ENCODE measurements at places on chromosomes 6 and 20. TPM values are rescaled to one million over a fixed set of nuclear protein-coding genes. Genes with fewer than 3 reads are reported as not detected.
A peak's percentile ranks its signal among the peaks of the same experiment; 100 is the strongest.

Gene RAB44
- not detected for total RNA-seq

Gene NKAPL
- not detected for total RNA-seq

DNA sequence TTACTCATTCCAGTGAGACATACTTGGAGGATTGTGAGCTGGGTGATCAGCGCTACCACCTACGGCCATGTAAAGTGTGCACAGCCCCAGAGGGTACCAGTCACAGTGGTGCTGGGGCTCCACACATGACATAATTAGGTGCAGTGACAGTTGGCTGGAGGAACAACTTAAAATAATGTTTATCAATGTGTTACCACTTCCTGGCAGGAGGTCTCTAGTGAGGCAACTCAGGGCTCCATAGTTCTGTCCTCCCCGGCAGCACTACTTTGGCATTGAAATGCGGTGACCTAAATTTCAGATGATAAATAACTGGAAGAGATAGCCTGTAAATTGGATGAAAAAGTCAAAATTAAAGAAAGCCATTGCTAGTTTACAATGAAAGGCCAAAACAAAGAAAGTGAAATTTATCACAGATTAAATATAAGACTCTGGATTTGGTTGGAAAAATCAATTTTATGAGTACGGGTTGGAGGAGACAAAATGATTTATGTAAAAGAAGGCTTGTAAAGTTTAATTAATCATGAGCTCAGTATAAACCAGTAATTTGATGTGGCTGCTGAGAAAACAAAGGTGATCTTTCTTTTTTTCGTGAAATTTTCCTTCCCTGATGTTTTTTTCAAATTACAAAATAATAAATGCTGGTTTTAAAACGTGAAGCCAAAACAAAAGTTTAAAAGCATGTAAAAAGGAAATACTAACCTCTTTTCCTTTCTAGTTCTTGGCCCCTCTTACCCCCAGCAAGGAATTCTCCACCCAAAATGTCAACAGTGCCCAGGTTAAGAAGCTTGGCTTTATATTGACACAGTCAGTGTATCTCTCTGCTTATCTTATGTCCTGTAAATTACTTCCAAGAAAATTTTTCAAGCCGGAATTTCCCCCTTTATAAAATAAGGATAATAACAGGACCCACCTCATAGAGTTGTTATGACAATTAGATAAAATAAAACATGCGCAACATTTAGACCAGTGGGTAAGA is 126.7 kb upstream of the NOX3 start:
- no peak for DNase-seq

Gene TRIM10
- not detected for total RNA-seq

Gene NKX2-4
- not detected for total RNA-seq

DNA sequence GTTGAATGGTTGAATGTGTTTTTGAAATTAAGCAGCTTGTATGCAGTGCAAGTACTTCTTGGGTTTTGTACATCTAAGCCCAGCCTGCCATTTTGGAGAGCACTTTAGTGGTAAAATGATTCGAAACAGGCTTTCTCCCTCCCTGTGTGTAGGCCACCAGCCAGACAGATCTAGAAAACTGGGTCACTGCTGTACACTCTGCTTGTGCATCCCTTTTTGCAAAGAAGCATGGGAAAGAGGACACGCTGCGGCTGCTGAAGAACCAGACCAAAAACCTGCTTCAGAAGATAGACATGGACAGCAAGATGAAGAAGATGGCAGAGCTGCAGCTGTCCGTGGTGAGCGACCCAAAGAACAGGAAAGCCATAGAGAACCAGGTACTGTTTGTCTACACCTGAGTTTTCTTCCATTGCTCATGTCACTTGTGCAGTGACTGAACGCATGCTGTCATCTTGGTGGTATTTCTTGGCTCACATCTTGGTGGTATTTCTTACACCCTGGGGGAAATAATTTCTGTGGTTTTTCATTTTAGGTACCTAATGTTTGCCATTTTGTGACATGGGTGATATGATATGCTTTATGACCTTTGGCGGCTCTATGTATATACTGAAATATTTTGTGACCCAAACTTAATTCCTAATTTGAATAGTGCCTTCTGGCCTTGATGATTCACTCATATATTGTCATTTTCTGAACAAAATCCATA is 115.7 kb upstream of the CLDN20 start:
- DNase-seq, result no peak

DNA sequence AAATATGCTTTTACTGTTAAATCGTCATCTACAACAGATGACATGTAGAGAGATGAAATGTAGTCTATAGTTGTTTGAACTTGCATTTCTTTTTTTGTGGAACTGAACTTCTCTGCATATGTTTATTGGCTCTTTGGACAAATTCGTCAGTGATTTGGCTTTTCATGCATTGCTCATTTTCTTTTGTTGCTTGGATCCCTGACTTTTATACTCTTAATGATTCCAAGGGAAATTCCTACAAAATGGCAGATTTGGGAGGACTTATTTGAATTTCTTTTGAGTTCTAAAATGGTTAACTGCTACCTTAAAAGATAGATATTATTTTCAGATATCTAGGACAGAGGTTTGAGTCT is 65.4 kb downstream of the UTRN start:
- DNase-seq, result no peak

DNA sequence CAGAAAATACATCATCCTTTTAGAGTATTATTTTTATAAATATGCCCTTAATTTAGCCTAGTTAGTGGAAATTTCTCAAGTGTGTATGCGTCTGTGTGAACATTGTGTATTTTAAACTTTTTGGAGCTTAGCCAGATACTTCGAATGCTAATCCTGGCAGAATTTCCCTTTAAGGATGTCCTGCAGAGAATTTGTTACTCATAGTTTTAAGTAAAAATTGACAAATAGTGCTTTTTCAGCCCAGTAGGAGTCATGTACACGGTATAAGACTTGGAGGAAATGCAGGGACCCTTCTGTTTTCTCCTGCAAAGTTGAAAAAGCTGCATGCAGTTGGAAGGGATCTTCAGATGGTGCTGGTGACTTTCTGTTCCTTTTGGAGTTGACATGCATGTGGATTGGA is at the start of gene FHL5:
Gene FHL5 (plus strand): TSS at position 243 of the 400 bp plus-strand sequence. CDS start 40,486 bp downstream, outside the sequence.
- no peak for DNase-seq

DNA sequence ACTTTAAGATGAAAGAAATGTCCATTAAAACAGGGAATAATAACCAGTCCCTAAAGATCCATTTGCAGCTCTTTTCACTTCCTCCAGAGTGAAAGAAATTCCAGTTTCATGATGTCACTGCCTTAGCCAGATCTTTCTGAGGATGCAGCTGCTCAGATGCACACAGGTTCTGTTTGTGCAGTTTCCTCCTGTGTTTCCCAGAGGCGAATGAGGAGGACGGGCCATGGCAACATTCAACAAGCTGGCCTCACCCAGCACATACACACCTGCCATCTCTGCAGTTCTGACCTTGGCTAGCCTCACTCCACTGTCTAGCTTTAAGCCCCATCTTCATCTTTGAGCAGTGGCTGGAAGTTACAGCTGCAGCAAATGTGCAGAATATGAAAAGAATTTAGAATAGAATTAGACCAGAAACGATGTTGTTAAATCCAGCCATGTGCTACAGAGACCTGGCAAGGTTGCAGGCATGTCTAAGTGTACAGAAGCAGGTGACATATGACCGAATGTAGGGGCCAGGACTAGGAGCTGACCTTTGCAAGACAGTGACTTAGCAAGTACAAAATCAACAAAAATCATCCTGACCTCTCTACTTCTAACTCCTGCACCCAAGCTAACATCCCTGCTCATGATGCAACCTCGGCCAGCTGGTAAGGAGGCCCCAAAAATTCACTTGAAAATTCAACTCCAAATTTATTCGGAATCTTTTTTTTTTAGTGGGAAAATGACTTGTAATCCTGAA is 35.0 kb downstream of the FAM50B start:
- no peak for DNase-seq

Gene SAPCD1
- total RNA-seq, result 2.5 TPM

DNA sequence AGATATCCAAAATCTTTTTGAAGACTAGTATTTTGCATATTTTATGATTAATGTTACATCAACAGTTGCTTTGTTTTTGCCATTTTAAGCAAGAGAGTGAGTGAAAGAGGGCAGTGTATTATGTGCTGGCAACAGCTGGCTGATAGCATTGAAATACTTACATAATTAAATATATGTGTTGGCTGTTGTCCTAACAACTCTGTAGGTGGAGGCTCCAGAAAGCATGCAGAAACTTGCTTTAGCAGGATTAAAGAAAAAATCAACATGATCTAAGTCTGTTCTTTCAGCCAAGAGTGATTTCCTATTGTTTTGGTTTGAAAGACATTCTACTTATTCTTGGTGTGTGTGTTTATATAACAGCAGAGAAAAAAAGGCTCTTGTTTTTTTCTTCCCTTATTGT is 127.5 kb downstream of the CDKAL1 start:
- DNase-seq, result peak; percentile 7

Gene FOXO3
- 14.9 TPM for total RNA-seq

- DNase-seq, result no peak
These were observed 28.2 kb downstream of the ATXN1 start for GRCh38 chr6:16733085-16733484.

Gene HMGCLL1
- not detected for total RNA-seq

Gene ULBP1
- total RNA-seq, result 1.5 TPM

DNA sequence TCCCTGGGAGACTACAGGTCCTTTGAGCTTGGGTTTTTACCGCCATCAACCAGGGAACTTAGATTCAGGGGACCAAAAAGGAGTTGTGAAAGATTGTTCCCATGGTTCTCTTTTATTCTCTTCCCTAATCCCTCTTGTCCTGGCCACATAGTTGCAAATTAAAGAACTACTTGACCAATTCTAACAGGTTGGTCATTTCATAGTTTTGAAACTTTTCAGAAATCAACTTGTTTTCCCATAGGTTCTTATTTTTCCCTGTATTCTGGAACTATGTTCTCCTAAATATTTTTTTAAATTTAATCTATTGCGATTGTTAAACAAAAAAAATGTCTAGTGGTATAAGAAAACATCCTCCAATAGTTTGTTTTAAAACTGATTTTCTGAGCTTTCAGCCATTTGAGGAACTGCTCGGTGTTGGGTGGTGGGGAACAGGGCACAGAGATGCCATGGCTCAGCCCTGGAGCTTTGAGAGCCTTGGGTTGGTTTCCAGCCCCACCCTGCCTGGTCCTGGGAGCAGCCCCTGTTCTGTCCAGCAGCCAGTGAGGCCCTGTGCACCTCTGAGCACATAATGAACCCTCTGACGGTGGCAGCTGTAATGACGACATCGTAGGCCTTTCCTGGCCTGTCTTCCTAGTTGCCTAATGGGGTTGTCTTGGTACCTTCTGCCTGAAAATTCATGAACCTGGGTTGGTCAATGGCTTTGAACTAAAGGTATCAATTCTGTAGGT is 53.5 kb downstream of the TBC1D7 start:
- no peak for DNase-seq

DNA sequence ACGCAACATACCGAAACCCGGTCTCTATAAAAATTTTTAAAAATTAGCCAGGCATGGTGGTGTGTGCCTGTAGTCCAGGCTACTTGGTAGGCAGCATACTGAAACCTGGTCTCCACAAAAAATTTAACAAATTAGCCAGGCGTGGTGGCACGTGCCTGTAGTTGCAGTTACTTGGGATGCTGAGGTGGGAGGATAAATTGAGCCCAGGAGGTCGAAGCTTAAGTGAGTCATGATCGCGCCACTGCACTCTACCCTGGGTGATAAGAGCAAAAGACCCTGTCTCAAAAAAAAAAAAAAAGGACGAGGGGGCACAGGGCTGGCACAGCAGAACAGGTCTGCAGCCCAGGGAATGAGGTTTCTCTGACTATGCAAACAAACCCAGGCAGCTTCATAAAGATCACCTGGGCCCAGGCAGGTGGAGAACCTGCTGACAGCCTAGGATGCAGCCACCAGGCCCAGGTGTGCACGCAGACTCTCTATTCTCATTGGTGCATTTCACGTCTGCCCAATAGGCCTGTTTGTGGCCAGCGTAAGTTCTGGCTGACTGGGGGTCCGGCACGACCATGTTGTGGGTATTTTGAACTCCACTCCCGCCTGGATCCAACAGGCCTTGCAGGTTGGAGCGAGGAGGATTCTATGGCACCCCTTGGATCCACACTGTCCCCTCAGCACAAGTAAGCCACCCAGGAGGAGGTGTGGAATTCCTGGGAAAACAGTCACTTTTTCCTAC is 204.5 kb downstream of the PREX1 start:
- no peak for DNase-seq

Gene MUC21
- total RNA-seq, result not detected

Gene CENPW
- total RNA-seq, result 30.4 TPM

Gene SOBP
- total RNA-seq, result 0.12 TPM

- no peak for DNase-seq
These were observed 5.2 kb downstream of the BCAS4 start for GRCh38 chr20:50799890-50800550.

DNA sequence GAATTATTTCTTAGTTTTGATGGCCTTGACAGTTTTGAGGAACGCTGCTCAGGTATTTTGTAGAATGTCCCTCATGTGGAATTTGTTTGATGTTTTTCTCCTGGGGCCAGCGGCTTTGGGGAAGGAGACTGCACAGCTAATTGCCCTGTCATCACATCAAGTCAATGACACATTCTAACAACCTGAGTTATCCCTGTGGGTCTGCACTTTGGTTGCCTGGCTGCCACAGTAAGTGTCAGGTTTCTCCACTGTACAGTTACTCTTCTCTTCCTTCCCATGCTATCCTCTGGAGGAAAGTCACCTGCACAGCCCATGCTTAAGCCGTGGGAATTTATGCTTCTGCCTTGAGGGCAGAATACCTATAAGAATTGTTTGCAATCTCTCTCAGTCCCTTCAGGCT is 1.4 kb upstream of the TREML4 start:
- no peak for DNase-seq

DNA sequence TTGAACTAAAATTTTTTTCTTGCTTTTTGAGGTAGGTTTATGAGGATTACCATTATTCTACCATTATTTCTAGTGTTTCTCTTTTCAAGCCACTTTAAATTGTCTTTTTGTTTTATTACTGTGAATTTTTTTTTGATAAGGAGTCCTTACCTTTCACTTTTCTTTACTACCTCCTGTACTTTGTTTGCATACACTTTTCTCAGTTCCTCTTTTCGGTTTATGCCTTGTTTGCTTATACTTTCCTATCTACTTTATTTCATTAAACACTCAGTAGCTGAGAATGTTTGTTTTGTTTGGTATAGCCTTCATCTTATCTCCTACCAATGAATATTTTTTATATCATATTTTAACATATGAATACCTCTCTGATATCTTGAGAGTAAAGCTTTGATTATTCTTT is 147.9 kb downstream of the TFAP2B start:
- DNase-seq, result no peak
